A549 (cell line): ENCODE measurements at places on chromosomes 12 and 14.

DNA sequence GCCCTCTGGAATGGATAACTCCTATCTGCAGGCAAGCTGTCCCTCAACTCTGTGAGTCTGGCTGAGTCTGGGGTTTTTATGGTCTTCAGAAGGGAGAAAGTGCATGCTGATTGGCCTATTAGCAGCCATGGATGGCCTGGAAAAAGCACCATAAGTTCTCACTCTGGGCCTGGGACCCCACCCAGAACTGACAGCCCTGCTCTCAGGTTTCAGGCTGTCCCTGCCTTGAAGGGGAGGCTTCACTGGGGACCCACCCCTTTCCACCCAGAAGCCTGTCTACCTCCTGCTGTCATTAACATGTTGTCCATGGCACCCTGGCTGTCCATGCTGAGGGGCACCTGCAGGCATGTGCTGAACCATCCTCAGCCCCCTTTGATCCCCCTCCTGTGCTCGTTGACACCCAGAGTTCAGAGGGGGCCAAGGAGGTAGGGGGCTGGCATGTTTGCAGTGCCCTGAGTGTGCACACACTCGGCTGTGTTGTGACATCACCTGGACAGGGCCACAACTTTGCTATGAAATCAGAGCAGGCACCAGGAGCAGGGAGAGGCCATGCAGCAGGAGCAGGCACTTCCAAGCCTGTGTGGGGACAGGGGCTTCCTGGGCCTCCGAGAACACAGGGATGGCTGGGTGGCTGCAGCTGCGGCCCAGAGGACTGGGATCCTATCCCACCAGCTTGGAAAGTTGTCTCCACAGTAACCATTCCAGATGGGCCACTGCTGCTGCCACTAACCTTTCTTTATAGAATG, 84.7 kb downstream of the ACSS3 start:
- no peak for DNase-seq

DNA sequence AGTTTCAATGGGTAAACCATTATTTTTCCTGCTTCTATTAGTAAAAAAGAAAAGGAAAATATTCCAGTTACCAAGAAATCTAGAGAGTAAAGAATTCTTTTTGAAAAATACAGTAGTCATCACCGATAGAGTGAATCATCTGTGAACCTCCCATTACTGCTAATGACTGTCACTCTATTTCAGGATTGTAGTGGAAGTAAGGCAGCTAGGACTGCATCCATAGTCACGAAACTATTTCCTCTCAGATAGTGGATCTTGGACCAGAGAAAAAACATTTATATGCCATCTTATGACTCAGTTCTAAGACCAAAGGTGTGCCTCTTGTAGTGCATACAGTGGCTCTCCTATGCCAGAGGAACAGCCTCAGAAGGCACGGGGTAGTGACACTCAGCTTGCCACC, 173.9 kb upstream of the PLEKHA5 start:
- DNase-seq: no peak

GRCh38 chr12:765840-766239, 13.5 kb downstream of the WNK1 start:
- no peak for DNase-seq

DNA sequence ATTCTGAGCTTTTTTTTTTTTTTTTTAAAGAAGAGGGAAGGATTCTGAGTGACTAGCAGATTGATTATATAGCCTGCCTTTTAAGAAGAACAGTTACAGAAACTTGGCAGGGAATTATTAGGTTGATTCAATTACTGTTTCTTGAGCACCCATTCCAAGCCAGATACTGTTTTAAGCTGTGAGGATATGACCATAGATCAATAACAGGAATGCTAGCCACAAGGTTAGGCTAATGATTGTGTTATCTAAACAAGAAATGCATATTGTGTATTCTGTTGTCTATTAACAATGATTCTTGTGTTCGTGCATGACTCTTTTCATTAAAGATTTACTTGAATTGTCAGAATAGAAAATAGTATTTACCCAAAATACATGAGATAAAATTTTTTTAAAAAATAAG, 67.1 kb downstream of the PRORP start:
- DNase-seq: no peak

GRCh38 chr12:132593521-132593920, 16.9 kb downstream of the LRCOL1 start:
- no peak for DNase-seq

GRCh38 chr12:126937431-126937830, 1329.5 kb upstream of the TMEM132C start:
- no peak for DNase-seq

- no peak for DNase-seq
These were observed 93.0 kb downstream of the ACTN1 start for GRCh38 chr14:68886109-68886434.

GRCh38 chr12:23472329-23472971, 477.0 kb downstream of the SOX5 start:
- no peak for DNase-seq

DNA sequence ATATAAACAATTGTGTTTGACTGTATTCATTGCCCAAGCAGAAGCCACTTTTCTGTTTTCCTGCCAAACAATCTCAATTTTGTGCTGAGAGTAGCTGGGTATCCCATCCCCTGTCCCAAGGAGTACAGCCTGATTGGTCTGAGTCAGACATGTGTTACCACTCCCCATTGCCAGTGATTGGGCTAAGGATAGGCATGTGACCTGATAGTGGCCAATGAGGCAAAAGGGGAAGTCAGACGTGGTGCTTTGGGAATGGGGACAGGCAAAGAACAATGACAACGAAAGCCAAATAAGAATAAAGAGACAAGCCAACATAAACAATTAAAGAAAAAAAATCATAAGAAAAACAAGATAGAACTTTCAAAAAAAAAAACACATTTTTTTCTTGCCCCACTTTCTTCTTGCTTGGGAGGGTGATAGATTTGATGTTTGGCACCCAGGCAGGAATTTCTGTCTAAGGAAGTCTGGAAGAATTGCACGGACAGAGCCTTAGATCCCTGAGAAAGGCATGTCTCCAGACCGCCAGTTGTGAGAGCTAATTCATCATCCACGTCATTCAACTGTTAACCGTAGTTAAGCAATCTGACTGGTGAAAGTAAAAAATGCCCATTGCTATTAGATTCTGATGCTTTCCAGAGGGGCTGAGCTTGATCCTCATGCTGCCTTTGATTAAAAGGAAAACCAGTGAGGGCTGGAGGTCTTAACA, 626.6 kb upstream of the TMEM132C start:
- DNase-seq: no peak

DNA sequence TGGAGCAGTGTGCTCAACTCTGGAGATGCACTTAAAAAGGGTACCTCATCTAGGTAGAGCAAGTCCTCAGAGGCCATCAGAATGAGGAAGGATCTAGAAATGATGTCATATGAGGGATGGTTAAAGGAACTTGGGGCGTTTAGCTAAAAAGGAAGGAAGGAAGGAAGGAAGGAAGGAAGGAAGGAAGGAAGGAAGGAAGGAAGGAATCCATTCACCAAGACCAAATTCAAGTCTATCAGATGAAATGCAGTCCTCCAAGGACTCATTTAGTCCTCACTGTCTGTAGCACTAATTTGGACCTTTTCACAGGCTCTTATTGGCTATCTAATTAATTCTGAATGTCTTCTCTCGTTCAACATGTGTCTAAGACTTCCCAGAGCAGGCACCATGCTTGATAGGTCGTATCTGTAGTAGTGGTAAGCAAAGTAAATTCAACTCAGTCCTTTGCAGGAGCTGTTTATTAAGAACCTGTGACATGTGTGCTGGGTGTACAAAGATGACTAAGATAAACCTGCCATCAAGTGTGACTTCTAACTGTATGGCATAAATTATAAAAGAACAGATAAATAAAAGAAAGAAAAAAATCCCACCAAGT, 63.5 kb downstream of the LLPH start:
- DNase-seq: no peak

GRCh38 chr12:59372956-59373355, 222.9 kb upstream of the SLC16A7 start:
- DNase-seq: peak; percentile 4

DNA sequence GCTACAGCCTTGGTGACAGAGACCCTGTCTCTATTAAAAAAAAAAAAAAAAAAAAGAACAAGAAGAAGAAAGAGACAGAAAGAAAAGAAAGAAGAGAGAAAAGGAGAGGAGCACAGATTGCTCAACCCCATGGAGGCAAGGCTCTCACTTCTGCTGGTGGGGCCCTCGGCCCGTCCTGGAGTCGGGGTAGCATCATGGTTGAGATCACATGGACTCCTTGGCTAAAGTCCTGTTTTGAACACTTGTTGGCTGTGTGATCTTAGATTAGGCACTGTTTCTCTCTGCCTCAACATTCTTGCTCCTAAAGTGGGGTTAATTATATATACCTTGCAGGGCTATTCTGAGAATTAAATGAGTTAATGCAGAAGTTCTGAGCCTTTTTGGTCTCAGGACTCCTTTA, 207.7 kb downstream of the CACNA1C start:
- no peak for DNase-seq

GRCh38 chr12:47816403-47817271, 3.1 kb downstream of the HDAC7 start:
- DNase-seq: no peak

DNA sequence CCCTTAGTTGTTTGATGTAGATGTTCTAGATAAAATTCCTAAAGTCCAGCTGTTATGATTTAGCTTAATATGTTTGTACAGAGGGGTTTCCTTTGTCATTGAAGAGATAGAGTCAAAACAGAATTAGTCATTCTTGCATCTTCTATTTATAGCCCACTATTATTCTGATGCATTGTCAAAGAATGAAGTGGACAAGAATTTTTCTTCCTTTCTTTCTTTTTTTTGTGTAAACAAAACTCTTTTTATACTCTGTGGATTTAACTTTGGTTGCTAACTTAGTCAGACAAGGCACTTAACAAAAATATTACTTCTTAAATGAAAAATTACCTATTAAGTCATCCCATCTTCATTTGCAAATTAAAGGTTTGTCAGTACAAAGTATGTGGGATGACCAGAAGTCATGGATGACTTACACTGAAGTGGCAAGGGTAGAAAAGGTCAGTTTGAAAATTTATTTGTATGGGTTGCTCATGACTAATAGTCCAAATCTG, 215.6 kb upstream of the DDHD1 start:
- DNase-seq: peak; percentile 5

DNA sequence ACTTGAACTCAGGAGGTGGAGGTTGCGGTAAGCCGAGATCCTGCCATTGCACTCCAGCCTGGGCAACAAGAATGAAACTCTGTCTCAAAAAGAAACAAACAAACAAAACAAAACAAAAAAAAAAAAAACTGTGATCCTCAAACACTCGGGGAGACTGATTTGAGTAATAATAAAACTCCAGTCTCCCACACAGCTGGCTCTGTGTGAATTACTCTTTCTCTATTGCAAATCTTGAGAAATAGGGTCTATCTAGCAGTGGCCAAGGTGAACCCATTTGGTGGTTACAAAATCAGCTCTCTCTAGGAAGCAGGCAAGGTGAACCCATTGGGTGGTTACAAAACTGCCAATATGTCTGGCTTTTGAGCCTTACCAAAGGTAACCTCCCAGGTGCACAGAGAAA, 6.0 kb upstream of the ACOT6 start:
- no peak for DNase-seq

DNA sequence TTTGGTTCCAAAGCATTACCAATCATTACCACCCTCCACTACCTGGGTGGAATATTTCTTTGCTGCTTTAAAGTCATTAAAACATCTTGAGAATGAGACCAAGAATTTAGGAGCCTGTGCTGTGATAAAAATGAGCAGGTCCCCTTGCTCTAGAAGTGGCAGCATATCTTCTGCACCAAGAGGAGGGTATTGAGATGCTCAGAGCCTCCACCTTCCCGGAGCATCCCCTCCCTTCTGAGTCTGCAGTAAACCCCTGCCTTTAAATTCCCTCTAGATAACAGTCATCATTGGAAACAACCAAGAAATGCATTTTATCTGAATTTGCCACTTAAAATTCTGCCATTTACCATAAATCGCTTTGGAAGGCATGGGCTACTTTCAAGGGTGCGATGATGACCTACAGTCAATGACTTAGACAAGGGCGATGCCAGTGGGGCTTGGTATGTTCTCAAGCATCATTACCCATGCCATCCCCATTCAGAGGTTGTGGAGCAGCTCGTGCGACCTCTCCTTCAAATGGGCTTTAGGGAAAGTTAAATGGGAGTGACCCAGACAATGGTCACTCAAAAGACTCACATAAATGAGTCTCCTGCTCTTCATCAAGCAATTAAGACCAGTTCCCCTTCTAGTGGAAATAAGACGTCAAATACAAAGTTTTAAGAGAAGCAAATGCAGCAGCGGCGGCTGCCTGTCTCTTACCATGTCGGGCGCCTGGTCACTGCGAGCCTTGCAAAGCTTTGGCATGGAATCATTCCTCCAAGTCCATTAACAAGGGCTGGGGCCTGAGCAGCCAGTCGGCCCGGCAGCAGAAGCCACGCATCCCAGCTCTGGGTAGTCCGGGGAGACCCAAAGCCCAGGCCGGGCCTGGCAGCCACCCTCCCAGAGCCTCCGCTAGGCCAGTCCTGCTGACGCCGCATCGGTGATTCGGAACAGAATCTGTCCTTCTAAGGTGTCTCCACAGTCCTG, 334.5 kb downstream of the TMEM121 start:
- no peak for DNase-seq

DNA sequence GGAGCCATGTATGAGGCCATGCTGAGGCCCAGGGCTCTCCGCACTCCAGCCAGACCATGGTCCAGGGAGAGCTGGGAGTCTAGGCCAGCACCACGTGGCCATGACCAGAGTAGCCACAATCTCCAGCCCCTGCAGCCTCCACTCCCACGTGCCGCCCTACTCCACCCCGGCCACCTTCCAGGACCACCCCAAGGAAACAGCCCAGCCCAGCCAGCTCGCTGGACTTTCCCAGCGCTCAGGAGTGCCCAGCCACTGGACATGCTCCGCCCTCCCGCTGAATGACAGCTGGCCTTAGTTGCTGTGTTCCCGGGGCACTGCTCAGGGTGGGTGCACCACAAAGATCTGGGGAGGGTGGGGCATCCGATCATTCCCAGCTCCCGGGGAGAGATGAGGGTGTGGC, 2.1 kb upstream of the C14orf180 start:
- DNase-seq: no peak

DNA sequence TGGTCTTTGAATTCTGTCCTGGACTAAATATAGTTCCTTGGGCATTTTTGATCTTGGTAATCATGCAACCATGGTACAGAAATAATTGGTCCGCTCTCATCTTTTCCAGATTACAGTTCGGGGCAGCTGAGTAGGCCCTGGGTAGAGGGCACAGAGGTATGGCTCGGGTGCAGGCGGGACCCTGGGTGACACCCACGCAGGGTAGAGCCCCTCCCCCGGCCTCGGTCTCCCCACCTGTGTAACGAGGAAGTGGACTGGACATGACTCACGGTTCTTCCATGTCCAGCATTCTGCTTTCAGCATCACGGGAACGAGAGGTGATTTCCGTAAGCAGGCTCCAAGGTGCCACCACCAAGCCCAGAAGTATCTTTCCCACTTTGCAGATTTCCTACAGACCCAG, 91.0 kb upstream of the DIO3 start:
- no peak for DNase-seq

DNA sequence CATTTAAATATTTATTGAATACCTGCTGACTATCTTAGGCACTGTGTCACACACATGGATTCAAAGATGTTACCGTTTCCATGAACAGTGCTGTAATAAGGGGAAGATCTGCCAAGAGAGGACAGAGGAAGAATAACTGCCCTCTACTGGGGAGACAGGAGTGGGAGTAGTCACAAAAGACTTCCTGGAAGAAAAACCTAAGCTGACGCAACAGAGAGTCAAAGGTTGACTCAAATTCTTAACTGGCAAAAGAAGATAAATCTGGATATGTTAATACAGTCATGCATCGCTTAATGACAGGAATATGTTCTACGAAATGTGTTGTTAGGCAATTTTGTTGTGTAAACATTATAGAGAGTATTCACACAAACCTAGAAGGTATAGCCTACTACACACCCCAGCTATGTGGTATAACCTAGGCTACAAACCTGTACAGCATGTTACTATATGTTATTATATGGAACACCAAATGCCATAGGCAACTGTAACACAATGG, 51.5 kb downstream of the DCAF5 start:
- peak; percentile 45 for DNase-seq
